ENCODE measurements at places on chromosomes 2 and 18.

GRCh38 chr2:190964170-190964795, 49.7 kb downstream of the STAT1 start:
- no peak for DNase-seq

DNA sequence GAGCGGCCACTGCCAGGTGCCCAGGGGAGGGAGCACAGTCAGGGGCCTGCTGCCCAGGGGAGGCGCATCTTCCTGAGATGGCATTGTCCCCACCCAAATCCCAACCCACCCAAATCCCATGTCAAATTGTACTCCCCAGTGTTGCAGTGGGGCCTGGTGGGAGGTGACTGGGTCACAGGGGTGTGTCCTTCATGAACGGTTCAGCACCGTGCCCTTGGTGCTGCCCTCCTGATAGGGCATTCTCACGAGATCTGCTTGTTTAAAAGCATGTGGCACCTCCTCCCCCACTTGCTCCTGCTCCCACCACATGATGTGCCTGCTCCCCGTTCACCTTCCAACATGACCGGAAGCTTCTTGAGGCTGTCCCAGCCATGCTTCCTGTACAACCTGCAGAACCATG, 27.6 kb downstream of the ANKMY1 start:
- no peak for DNase-seq

DNA sequence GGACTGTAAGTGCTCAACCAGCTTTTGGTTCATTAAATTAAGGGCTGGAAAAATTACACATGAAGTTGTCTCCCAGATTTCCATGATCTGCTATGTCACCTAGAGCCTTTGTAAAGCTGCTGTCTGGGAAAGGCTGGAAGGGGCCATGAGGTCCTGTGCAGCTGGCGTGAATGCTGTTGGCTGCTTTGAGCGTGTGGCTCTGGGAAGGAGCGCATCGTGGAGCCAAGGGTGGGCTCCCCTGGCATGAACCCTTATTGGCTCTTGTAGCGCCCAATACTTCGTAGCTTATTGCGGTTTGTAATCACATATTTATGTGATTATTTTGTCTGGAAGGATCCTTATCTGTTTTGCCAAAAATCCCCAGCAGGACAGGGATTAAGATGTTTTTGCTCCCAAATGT, 70.5 kb upstream of the LMAN1 start:
- no peak for DNase-seq

DNA sequence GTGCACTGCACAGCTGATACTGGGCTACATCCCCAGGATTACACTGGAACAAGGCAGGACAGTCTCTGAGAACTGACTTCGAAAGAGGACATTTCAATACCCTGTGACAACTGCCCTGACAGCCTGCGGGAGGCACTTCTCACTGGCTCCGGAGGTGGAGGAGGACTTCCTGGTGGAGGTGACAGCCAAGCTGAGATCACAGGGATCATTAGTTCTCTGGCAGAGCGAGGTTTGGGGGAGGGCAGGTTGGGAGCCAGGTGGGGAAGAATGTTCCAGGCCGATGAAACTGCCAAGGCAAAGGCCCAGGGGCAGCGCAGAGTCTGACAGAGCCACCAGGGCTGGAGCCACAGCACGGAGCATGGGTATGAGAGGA, 28.0 kb upstream of the NPAS2 start:
- no peak for DNase-seq

DNA sequence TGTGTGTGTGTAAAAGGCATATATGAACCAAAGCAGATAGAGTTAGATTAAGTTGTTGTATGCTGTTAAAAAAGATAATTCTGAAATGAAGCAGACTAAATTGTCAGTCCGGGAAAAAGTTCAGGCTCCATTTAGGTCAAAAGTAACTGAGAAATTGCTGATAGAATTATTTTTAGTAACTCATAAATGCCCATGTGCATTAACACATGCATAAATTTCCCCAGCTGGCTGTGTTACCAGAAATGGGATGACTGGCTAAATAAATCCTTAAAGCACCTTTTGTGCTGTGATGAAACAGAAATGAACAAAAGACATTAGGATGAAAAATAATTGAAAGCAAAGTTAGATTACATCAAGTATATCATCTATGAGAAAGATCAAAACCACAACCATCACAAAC, 111.3 kb downstream of the NYAP2 start:
- no peak for DNase-seq

GRCh38 chr2:137976274-137976673, 12.0 kb downstream of the HNMT start:
- no peak for DNase-seq

- DNase-seq: no peak
These were observed 608 bp upstream of the VPS4B start for GRCh38 chr18:63422864-63423304.
